ENCODE measurements at places on chromosomes 5 and 9. TPM values are rescaled to one million over a fixed set of nuclear protein-coding genes. Genes with fewer than 3 reads are reported as not detected.

DNA sequence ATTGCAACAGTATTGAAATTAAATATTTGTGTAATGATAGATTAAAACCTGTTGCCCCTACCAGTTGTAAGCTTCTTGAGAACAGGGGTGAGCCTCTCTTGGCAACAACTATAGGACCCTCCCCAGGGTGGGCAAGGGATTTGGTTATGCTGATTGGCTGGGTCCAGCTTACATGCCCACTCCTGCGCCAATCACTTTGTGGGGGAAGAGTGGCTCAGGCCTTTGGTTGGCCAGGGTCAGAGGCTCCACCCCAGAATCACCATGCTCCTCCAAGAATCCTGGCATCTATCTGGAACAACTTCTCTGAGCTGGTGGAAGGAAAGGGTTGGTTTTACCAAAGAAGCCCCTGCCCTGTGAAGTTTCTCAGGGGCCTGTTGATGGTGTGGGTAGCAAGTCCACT is 8.6 kb upstream of the PITX1 start:
- DNase-seq = no peak

DNA sequence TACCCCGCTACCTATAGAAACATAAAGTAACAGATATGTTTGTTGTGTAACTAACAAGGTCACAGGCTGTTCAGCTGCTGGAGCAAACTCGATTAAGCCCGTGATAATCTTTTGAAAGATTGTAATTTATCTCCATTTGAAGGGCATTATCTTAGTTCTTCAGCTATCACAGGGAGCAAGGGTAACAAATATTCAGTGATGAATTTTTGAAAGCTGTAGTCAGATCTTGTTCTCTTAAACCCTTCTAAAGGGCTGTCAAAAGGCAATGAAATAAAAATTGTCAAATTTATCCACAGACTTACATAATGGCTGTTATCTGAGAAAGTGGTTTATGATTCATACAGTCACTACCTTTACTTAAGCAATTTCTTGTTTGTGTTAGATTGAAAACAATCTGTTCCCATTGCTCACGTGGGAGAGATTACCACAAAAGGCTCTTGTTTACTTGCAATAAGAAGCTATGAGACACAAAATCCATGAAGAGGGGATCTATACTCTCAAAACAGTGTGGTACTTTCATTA is 78.3 kb upstream of the ZNF608 start:
- no peak for DNase-seq

The CNTNAP3 gene
- total RNA-seq = 1.6 TPM

- no peak for DNase-seq
These were observed 136.6 kb downstream of the ADAMTS12 start for GRCh38 chr5:33755231-33755630.

GRCh38 chr5:34998058-34998789 is 49.5 kb downstream of the AGXT2 start:
- no peak for DNase-seq

The LCN6 gene
- not detected for total RNA-seq

GRCh38 chr5:135821802-135822201 is 12.7 kb upstream of the SLC25A48 start:
- DNase-seq = no peak

The CRHBP gene
- total RNA-seq = 1.1 TPM

DNA sequence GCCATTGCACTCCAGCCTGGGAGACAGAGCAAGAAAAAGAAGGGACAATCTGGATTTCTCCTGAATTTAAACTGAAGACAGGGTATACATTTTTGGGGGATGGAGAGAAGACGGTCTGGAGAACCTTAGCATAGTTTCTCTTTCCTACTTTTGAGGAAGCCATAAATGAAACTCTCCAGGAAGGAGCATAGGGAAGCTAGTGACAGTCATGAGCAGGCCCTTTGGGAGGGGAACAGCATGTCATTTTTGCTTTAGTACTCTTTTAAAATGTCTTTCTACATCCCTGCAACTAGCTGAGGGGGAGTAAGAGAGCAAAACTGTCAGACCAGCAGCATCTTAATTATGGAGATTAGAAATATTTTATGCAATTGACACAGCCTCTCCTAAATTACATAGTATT is 8.2 kb upstream of the SLC44A1 start:
- DNase-seq = no peak

The LRRC70 gene
- total RNA-seq = 0.77 TPM
